ENCODE measurements at places on chromosomes 4 and X.

GRCh38 chr4:7971159-7971631 is 31.5 kb upstream of the AFAP1 start:
- DNase-seq: no peak

DNA sequence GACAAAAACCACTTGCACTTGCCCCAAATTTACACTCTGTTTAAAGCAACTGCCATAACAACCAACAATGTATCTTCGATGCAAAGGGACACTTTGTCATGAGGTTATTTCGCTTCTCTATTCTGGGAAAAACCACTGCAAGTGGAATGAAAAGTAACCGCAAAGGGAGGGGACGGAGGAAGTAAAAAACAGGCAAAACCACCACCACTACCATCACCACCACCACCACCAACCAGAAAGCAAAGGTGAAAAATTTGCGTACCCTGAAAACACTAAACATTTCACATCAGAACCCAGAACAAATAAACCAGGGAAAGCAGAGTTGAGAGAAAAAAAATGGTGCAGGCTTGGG is 1.2 kb upstream of the N4BP2 start:
- DNase-seq: no peak

DNA sequence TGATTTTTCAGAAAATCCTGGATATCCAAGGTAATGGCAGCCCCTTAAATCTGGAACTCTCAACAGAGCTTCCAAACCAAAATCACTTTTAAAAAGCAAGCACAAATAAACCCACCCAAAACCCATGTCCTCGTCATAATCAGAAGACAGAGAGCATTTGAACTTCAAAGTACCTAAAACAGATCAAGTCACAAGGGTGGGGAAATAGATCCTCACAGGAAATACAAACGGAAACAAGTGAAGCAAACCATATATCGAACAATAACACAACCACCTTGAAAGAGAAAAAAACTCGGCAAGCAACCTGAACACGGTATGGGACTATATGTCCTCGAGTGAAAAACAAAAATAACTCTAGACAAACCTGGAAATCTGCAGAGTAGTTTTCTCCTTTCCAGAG is 15.9 kb upstream of the CCNQ start:
- no peak for DNase-seq

DNA sequence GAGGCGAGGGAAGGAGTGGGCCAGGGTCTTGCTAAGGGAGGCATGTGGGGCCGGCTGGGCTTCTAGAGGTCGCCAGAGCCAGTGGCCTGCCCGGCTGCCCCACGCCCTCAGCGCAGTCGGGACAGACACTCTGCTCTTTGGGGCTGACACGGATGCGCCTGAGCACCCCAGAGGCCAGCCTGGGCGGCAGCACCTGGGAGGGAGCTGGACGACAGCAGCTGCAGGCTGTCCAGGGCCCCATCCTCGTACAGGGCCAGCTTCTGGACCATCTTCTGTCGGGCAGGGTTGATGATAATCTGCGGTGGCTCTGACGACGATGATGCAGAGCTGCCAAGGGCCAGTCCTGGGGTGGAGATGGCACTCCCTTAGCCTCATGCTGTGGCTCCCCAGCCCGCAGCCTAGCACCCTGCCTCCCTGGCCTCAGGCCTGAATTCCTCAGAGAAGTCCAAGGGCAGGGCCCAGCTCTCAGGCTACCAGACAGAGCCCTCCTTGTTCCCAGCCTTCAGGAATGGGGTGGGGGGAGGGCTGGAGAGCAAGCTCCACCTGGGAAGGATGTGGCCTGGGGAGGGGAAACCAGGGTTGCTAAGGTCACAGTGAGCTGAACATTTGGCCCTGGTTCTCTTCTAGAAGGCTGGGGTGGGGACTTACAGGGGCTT is 7.2 kb downstream of the IRAK1 start:
- no peak for DNase-seq

GRCh38 chr4:29717287-29718057 is 1002.7 kb upstream of the PCDH7 start:
- no peak for DNase-seq

GRCh38 chrX:150766351-150767044 is 73.3 kb downstream of the MTMR1 start:
- DNase-seq: no peak

DNA sequence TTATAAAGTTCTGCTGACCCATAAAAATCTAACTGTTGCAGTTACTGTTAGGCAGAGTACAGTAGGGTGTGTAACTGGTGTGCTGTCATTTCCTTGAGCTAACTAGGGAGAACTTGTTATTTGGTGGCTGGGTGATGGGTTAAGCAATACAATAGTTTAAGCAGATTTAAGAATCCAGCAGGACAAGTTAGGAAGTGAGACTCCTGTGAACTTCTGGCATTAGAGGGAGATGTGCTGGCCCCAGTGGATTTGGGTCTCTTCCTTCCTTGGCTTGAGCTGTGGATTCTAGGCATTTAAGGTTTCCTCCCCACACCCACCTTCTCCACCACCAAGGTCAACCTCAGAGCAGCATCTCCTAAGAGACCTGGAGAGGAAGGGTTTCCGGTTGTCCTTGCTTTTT is 70.5 kb downstream of the CLCN5 start:
- DNase-seq: no peak

- DNase-seq: no peak
Measured at GRCh38 chr4:80685214-80685613, 345.3 kb upstream of the BMP3 start.

DNA sequence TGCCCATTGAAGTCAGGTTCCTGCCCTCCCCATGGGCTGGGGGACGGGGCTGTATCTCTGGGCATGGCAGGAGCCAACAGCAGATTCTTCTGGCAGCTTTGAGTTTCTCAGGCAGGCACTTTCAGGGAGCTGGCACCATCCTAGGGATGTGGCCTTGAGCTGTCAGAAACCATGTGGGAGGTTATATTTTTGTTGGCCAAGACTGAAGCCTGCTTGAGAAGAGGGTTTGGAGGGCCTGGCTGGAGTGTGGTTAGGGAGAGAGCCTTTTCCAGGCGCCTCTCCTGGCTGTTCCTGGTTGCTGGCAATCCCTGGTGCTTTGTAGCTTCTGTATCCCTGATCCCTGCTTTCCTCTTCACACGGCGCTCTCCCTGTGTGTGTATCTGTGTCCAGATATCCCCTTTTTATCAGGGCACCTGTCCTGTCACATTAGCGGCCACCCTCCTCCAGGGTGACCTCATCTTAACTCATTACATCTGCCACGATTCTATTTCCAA is 30.6 kb upstream of the SORCS2 start:
- no peak for DNase-seq

DNA sequence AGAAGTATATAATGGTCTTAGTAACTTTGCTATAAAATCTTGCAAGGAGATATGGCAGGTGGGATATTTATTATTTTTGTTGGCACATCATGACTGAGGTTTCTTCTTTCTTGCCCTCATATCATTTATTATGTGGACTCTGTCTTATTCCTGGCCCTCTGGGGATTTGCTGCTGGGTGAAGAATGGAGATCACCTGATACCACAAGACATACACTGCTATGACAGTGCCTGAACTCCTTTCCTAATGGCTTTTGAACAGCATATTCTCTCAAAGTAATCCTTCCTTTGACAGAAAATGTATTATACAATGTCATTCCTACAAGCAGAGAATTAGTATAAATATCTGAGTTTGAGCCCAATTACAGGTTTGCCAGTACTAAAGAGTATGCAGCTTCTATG is 22.0 kb upstream of the ADGRA3 start:
- DNase-seq: no peak

- peak; percentile 68 for DNase-seq
Measured at GRCh38 chr4:99815597-99816011, 1.0 kb upstream of the DAPP1 start.

DNA sequence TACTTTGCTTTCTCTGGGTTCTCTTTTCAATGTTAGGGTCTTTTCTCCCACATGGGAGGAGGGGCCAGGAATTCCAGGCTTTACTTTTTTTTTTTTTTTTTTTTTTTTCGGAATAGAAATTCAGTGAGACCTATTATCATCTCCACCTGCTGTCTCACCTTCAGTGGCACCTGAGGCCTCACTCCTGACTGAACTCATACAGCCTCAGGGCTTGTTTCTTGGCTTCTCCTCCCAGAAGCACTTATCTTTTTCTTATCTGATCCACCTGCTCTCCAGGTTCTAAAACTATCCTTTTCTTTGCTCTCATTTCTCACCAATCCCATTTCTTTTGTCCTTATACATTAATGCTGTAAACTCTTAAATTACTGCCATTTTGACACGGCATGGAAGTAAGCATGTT is 117.3 kb upstream of the PPP3CA start:
- DNase-seq: no peak
